Activated T-cell treated with anti-CD3 and anti-CD28 coated beads for 1 hour (primary cell): ENCODE measurements at places on chromosomes 12 and 14.

- no peak for DNase-seq
Observed at GRCh38 chr12:27006797-27007467, 7.3 kb downstream of the TM7SF3 start.

- no peak for DNase-seq
Observed at GRCh38 chr12:58087423-58088127, 146.2 kb downstream of the ATP23 start.

GRCh38 chr12:109336593-109336992, 11.1 kb upstream of the MYO1H start:
- DNase-seq, result no peak

DNA sequence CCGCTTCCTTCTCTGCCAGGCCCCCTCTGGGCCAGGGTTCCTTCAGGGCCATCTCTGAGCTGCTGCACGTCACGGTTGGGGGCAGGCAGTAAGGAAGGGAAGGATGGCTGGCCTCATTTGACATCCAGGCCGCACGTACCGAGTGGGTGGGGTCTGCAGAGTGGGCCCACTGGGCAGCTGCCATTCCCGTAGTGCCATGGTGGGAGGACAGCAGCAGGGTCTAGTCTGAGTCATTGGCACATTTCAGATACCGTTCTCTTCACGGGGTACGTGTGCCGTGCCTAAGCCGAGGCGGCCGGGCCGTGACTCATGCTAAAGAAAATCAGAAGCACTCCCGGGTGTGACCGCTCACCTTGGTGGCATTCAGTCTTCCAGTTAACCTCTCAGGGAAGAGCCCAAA, 43.9 kb downstream of the IL31 start:
- DNase-seq, result no peak

DNA sequence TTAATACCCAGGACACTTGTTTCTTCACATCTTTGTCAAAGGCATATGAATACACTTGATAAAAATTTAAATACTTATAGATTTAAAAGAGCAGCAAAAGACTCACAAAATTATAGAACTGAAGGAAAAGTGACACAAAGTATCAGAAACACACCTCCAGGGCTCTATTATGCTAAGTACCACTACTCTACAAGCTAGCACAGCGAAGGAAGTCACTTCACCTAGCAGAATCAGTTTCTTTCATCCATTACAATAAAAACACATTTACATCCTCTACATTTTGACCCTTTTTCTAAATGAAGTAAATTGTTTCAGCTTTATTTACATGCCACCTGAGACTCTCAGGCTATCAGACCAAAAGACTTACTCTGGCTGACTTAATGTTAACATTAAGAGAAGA, 26.6 kb upstream of the PTPRB start:
- DNase-seq, result no peak

DNA sequence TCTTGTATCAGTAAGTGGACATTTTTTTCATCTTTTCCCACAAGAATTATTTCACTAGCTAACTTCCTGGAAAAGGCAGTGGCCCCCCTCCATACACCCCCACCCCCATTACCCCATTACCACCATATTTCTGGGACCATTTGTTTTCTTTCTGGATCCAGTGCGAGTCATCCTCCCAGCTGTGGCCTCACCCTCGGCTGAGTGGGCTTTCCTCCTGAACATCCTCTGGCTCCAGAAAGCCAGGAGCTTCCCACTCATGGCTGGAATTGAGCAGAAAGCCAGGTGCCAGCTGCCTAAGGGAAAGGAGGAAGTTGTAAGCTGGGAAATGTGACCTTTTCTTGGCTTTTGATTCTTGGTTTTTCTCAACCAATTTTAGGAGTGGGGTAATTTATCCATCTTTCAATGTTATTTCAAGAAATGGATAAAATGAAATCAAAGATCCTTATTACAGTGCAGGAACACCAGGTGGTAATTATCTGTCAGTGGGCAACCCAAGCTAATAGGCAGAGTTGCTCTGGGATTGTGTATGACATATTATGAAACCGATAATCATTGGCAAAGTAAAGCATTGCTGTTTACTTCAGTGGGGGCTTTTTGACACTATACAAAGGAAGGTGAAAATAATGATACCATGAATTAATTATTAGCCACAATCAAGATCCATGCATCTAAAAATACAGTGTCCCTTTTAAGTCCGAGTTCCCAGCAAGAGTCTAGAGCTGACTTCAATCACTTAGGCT, 124.6 kb downstream of the KICS2 start:
- no peak for DNase-seq

GRCh38 chr12:80837342-80837978, 100.3 kb downstream of the LIN7A start:
- DNase-seq, result no peak

GRCh38 chr14:54301359-54301758, 95.4 kb upstream of the CDKN3 start:
- no peak for DNase-seq

DNA sequence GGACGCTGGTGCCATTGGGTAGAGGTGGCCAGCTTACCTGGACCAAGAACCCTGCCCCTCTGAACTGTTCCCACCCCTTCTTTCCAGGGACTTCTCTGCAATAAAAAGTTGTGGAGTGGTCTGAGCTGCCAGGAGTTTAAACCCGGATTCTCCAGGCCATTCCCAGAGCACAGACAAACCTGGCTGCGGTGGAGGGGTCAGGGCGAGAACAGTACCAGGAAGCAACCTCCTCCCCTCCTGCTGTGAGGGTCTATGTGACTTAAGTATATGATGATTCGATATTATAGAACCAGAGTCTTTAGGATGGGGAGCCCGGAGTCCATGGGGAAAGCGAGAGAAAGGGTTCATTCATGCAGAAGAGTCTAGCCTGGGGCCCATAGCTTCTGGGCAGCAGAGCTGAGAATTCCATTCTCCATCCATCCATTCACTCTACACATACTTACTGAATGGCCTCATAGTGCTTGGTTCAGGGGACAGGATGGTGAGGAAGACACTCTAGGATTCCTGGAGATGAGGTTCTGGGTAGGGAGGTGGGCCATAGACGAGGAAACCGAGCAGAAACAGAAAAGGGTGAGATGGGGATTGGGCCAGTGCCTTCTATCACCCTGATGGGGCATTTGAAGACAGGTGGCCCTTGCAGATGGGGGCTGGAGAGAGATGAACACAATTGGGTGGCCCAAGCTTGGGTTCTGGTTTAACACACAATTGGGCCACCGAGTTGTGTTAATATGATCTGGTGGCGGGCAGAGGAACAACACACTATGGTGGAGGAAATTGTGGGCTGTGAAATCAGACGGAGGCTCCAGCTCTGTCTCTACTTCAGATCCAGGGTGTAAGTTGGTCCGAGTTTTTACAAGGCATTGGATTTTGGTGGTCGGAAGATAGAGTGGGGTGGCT, 5.2 kb downstream of the KRT86 start:
- no peak for DNase-seq

GRCh38 chr12:15601210-15601800, 187.9 kb downstream of the EPS8 start:
- no peak for DNase-seq

DNA sequence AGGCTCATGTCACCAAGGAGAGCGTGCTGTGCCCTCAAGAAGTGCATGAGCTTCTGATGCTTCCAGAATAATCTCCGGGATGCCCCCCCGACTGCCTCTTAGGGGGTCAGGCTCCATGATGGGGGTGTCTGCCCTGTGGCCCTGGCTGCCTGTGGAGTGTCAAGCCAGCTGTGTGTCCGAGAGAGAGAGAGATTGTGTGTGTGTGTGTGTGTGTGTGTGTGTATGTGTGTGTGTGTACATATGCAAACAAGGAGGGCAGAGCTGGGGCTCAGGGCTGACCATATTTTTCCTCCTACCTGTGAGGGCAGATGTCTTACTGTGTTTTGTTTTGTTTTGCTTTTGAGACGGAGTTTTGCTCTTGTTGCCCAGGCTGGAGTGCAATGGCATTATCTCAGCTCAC, 5.6 kb upstream of the ALDH2 start:
- DNase-seq, result no peak

GRCh38 chr14:72519543-72519942, 374.4 kb downstream of the DPF3 start:
- DNase-seq, result no peak

DNA sequence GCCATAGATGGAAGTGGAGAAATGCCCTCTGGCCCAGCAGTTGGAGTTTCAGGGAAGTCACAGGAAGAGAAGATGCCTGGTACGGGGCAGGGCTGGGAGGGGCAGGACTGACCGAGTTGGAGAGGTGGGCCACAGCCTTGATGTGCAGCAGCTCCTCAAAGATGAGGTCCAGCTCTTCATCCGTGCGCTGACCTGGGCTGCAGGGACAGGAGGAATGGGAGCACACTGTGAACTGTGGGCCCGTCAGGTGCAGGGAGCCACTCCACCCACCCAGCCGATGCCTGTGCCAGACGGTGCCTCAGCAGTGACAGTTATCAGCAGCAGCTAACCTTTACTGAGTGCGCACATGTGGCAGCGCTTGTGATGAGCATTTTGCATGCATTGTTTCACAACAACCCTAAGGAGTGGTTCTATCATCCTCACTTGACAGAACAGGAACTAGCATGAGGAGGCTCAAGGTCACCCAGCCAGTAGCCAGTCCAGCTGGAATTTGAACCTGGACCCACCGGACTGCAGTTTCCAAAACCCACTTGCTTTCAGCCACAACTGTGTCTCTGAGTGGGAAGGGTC, 8.4 kb downstream of the RAPGEF3 start:
- no peak for DNase-seq

DNA sequence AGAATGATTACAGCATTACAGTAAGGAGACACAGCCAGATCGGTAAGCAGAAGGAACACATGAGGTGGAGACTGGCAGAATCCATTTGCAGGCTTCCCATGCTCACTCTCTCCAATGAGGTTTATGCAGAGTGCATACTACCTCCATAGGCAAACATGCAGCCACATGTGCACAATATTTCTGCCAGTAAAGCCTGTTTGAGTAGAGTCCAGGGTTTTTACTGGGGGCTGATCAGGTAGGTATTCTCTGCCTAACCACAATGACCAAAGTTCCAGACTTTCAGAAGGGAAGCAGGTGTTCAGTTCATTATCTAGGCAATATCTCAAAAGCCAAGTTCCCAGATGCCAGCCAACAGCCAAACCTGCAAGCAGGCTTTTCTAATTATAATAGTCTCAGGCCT, 31.1 kb downstream of the INTS13 start:
- DNase-seq, result no peak

GRCh38 chr12:100372853-100373640, 16.2 kb downstream of the SLC17A8 start:
- no peak for DNase-seq

- DNase-seq, result no peak
Observed at GRCh38 chr12:127594351-127594970, 672.5 kb upstream of the TMEM132C start.

GRCh38 chr14:56173365-56173922, 55.2 kb downstream of the PELI2 start:
- no peak for DNase-seq

GRCh38 chr14:30708157-30708556, 86.0 kb downstream of the SCFD1 start:
- no peak for DNase-seq

DNA sequence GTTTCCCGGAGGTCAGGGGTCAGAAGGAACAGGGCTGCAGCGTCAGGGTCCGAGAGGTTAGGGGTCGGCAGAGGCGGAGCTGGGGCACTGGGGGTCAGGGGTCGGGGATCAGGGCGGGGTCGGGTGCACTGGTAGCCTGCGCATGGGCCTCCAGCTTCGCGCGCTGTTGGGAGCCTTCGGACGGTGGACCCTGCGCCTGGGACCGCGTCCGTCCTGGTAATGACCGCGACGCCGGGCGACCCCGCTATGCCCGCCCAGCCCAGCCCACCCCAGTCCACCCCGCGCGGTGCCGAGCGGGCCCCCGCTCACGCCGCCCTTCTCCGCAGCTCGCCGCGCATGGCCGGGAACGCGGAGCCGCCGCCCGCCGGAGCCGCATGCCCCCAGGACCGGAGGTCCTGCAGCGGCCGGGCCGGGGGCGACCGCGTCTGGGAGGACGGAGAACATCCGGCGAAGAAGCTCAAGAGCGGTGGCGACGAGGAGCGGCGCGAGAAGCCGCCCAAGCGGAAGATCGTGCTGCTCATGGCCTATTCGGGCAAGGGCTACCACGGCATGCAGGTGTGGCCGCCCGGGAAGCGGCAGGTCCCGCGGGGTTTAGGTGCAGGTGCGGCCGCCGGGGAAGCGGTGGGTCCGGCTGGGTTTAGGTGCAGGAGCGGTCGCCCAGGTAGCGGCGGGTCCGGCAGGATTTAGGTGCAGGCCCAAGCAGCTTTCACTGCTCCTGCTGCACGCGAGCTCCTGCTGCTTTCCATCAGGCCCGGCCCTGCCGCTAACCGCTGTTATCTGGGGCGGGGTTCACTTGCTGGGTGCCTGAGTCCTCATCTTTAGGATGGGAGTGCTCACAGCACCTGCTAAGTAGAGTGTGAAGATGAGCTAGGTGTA, 743 bp downstream of the PUS1 start:
- DNase-seq, result peak; percentile 23

DNA sequence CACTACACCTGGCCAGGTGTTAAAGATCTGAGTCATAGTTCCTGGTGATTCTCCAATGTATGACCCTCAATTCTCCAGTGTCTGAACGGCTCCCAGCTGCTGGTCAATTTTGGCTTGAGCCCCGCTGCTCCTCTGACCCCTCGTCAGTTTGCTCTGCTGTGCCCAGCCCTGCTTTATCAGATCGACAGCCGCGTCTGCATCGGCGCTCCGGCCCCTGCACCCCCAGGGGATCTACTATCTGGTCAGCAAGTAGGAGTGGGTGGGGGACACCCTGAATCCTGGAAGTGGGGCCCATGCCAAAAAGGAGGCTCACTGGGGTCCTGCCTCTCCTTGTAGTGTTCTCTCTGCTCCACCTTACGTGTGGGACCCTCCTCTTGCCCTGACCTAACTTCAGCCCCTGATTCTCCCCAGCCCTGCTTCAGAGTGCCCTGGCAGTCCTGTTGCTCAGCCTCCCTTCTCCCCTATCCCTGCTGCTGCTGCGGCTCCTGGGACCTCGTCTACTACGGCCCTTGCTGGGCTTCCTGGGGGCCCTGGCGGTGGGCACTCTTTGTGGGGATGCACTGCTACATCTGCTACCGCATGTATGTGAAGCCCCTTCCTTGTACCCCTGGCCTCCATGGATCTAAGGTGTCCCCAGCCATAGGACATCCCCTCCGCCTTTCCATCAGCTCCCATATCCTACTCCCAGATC, 5.0 kb downstream of the SLC39A5 start:
- DNase-seq, result no peak

GRCh38 chr14:90613453-90613852, 202.8 kb downstream of the TTC7B start:
- DNase-seq, result no peak

GRCh38 chr12:109244073-109244472, 65.0 kb downstream of the FOXN4 start:
- DNase-seq, result no peak

DNA sequence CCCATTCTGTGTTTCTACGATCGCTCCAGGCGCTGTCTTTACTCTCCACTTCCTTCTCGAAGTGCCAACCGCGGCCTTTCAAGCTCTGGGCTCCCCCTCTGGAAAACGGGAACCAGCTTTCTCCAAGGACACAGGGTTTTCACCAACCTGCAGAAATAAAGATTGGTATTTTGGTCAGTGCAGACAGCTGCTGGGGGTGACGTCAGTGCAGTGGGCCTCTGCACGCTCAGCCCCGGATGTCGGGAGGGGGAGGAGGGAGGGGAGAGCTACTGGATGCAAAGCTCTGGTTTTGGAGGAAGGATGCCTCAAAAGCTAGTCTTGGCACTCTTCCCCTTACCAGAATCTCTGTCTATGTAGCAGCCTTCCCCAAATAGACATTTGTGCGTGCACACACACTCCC, 19.9 kb downstream of the HRK start:
- DNase-seq, result no peak
